GM12892 (cell line): ENCODE measurements at places on chromosomes 13 and 19.

DNA sequence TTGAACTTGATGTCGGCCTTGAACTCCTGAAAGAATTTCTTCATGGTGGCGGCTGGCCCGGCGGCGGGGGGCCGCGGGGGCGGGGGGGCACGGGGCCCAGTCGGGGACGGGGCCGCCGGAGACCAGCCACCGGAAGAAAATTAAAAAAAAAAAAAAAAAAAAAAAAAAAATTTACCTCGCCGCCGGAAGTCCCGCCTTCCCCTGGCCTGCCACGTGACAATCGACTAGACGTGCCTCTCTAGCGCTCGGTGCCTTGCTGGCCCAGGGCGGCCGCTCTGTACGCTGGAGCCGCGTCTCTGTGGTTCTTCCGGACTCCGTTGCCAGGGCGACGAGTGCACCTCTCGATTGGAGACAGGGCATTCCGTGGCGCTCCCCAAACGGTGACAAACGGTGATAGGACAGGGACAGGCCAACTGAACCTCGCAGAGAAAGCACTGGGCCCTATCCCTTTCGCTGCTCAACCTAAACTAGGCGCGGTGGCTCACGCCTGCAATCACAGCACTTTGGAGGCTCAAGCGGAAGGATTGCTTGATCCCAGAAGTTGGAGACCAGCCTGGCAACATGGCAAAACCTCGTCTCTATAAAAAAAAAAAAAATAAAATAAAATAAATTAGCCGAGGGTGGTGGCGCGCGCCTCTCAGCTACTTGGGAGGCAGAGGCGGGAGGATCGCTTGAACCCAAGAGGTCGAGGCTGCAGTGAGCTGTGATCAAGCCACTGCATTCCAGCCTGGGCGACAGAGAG, at the start of gene UBXN6:
Gene UBXN6 (minus strand): TSS at position 141 of the 742 bp plus-strand sequence. CDS start 97 bp downstream, at position 44.
- peak; percentile 98 for DNase-seq

- DNase-seq, result no peak
Observed at GRCh38 chr13:48401480-48401879, 11.4 kb downstream of the LPAR6 start.

DNA sequence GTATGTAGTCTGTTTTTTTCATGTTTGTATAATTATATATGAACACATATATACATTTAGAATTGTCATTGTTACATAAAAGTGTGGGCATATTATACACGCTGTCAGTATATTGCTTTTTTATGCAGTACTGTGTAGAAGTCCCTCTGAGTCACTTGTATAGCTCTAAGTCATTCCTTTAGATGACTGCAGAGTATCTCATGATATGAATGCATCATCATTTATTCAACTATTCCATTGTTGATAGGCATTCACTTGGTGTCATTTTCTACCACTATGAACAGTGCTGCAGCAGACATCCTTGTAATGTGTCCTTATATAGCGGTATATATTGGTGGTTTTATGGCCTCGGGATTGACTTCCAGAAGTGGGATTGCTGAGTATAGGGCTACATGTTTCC, 15.3 kb downstream of the RFXAP start:
- DNase-seq, result no peak

DNA sequence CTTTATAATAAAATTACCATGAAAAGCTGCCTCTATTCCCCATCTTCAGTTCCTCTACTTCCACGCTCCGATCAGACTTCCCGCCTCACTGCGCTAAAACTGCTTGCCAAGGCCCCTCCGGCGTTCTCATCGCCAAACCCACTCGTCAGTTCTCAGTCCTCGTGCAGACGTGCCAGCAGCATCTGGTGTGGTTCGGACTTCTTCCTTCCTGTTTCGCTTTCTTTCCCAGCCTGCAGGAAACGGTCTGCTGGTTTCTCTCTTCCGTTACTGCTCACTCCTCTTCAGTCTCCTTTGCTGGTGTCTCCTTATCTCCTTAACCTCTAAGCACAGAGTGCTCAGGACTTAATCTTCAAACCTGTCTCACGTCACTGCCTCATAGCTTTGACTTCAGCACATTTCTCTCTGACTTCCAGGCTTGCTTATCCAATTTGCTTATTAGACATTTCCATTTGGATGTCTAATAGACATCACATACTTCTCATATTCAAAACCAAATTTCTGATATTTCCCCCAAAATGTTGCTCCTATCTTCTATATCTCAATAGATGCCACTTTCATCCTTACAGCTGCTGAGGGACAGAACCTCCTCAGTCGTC, 40.3 kb downstream of the RCBTB2 start:
- DNase-seq, result no peak

- DNase-seq, result no peak
Observed at GRCh38 chr13:30991184-30991583, 58.7 kb downstream of the TEX26 start.

DNA sequence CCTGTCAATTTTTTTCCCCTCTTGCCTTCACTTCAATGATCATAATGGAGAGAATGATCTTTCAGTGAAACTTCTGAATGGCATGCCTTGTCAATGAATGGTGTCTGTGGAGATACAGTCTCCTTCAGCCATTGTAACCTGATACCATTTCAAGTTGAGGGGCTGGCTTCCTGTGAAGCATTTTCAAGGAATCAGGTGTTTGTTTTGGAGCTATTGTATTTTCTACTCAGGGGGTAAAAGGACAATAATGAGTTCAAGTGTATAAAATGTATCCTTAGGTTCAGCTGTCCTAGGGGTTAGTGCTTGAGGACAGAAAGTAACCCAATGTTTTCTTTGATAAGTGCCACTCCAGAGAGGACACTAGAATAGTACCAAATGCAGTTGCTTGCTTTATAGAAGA, 23.8 kb upstream of the CBY2 start:
- no peak for DNase-seq

GRCh38 chr13:113732961-113733950, 25.8 kb upstream of the TMEM255B start:
- DNase-seq, result no peak

DNA sequence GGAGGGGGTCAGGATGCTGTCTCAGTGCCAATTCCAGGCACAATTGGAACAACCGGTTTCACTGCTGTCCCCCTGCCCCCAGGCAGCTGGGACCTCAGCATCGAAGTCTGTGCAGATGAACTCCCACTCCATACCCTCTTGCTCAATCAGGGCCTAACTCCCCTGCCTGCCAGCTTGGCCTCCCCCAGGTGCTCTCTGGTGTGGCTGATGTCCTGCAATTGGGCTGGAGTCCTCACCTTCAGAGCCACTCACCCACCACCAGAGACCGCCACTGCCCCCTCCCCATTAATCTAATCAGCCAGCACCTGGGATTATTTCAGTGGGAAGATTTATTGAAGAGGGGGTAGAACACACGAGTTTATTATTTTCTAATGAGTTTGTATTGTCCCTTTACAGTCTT, 118.8 kb downstream of the MIPEP start:
- DNase-seq, result no peak

DNA sequence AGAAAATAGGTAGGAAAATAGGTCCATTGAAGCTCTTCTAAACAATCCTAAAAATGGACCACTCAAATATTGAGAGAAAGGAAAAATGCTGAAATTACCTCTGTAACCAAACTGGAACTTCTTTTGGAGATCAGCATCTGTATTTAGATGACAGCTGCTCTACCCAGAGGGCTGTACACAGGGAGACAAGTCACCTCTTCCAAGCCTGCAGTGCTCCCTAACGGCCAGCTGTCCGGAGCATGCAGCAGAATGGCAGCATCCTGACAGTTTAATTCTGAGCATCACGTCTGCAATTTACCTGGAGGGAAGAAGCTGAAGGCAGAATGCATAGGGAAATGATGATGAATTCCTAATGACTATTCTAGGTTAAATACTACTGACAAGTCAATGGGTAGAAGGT, 62.8 kb upstream of the DIAPH3 start:
- DNase-seq, result no peak

GRCh38 chr19:50399368-50399745, 15.2 kb downstream of the POLD1 start:
- DNase-seq, result no peak

- DNase-seq, result no peak
Observed at GRCh38 chr19:33472691-33473652, 48.6 kb downstream of the PEPD start.

- DNase-seq, result no peak
Observed at GRCh38 chr13:113411216-113412023, 41.9 kb downstream of the ADPRHL1 start.

DNA sequence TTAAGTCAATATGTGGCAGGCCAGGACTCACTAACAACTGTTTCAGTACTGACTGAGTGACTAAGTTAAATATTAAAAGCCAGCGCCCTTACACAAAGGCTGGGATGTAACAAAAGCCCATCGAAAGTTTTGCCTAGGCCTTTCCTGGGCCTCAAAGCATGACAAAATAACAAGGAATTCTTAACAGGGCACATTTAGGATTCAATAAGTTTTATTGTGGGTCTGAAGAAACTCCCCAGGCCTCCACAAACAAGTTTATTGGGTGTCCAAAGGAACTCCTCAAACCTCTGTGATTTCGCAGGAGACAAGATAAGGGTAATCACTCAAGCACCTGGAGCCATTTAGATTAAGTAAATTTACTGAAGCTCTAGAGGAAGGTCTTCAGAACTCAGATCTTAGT, 130.7 kb upstream of the SGCG start:
- DNase-seq, result no peak

DNA sequence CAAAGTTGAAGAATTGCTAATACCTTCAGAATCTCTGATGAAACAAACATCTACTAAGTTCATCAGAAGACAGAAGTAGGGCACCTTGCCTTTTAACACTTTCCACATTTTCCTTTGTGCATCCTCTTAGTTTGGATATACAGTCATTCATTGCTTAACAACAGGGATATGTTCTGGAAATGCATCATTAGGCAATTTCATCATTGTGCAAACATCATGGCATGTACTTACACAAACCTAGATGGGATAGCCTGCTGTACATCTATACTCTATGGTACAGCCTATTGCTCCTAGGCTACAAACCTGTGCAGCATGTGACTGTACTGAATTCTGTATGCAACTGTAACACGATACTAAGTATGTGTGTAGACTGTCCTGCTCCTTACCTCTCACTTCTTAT, 169.8 kb downstream of the SUCLA2 start:
- no peak for DNase-seq

GRCh38 chr19:5925830-5926427, 11.9 kb downstream of the CAPS start:
- DNase-seq, result no peak

DNA sequence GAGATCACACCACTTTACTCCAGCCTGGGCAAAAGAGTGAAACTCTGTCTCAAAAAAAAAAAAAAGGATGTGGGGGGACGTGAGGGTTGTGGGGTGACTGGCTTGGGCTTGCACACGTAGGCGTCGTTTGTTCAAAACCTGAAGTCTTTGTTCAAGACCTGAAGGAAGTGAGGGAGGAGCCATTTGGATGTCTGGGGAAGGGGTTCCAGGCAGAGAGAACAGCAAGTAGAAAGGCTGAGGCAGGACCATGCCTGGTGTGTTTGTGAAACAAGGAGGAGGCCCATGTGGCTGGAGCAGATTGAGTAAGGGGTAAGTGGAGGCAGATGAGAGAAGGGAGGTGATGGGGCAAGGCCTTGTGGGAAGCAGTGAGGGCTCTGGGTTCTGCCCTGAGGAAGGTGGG, 27.8 kb downstream of the PIN1 start:
- no peak for DNase-seq

DNA sequence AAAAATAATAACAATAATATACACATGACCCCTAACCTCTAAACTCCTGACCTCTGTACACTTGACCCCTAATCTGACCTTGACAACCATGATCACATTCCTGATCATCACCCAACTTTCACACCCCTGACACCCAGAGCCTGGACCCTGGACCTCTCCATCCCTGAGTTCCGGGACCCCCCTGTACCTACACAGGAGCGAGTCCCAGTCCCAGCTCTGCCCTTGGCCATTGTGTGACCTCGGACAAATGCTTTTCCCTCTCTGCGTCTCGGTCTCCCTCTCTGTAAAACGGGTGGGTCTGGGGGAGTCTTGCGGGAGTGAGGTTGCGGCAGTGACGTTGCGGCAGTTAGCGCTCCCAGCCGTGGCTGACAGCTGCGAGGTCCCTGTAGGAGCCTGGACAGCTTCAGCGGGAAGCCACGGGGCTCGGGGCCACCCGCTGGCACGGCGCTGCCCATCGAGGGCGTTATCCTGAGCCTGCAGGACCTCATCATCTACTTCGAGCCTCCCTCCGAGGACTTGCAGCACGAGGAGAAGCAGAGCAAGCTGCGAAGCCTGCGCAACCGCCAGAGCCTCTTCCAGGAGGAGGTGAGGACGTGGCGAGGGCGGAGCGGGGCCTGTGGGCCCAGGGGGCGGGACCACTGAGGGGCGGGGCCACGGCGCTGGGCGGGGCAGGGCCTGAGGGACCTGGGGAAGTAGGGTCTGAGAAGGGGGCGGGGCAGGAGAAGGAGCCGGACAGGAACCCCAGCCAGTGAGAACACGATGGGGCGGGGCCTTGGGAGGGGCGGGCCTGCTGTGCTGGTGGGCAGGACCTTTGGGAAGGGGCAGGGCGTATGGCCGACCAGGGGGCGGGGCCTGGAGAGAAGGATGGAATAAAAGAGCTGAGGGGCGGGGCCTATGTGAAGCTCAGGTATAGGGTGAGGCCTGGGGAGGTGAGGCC, 19.2 kb downstream of the RYR1 start:
- DNase-seq, result no peak

DNA sequence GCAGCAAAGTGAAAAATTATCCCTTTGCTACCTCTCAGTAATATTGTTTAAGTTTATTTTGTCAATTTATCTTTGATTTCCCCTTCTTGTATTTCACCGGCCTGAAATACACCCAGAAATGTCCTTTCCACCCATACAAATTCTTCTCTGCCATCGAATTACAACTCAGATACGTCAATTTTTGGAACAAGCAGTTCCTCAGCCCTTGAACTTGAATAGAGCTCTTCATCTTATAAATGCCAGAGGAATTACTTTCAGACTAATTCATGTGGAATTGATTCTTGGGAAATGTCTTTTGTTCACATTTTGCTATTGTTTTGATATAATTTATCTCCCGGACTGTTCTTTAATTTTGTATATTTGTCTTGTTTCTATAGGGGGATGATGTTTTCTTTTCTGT, 1359.3 kb upstream of the MIR17HG start:
- no peak for DNase-seq

DNA sequence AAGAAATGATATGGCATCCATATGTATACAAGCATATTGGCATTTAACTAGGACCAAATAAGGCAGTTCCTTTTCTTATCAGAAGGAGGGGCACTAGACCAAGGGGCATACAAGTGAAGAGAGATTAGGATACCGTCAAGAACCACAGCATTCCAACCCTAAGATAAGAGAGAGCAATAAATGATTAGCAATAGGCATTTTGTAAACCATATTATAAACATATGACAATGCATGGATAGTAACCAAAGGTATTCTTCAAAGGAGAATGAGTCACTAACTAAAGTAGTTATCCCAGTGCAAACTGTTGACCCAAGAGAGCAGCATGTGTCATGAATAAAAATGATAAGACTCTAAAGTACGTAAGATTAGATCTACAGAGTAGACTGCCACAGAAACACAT, 500.9 kb upstream of the HTR2A start:
- DNase-seq, result no peak

DNA sequence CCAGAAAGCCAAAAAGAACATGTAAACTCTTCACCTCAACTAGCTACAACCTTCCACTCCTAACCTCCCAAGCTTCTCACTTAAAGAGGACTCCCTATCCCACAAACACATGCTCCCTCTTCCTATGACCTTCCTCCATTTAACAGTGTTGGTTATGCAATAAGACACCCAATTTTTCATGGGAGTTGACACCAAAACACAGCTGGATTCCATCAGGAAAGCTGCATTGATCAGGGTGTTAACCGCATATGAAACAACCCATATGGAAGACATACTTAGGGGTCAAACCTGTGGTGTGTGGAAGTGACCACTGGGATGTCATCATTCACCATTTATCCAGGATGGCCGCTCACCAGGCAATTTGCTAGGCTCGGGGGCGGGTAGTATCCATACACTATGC, 21.9 kb downstream of the ZNF473 start:
- DNase-seq, result no peak
